ENCODE measurements at places on chromosomes 4 and X.

DNA sequence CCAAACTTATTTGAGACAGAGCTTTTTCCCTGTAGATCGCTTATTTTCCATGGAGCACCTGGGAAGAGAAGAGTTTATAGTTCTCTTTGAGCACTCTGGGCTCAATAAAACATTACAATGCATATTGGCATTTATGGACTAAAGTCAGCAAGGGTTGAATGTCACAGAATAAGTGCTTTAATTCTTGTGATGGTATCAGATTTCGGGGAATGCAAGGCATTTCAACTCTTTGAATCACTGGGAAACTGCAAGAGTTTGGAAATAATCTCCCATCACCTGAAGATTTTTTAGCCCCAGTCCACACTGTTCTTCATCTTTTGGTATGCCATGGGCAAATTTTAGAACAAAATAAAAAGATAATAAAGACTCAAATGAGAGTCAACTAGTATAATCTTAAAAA lies 111.5 kb upstream of the WDFY3 start:
- DNase-seq, result no peak

GRCh38 chrX:21529771-21530170 lies 128.4 kb downstream of the KLHL34 start:
- no peak for DNase-seq

DNA sequence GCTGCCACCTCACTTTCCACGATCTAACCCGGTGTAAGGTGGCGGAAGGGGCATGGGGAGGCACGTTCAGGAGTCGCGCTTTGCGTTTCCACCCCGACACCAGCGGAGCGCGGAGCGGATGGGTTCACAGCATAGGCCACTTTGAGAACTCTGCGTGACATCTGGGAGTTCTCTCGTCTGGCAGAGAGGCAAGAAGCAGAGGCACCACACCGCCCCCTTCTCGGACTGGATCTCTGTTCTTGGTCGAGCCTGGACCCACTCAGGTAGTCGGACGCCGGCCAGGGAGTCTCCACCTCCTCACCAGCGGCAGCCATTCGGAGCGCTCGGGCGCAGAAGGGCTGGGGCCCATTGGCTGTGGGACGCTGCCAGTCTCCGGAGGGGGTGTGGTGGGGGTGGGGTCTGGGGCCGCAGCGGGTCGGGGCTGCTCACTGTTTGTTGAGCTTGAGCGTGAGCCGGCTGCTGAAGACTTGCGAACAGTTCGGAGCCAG lies at the start of gene DACH2:
DACH2 (plus strand) TSS at position 428 of the 488 bp plus-strand sequence.
- peak; percentile 9 for DNase-seq

DNA sequence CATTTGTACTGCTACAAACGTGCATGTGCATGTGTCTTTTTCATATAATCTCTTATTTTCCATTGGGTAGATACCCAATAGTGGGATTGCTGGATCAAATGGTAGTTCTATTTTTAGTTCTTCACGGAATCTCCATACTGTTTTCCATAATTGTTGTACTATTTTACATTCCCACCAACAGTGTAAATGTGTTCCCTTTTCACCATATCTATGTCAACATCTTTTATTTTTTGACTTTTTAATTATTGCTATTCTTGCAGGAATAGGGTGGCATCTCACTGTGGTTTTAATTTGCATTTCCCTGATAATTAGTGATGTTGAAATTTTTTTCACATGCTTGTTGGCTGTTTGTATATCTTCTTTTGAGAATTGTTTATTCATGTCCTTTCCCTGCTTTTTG lies 59.3 kb upstream of the PACRGL start:
- no peak for DNase-seq

- DNase-seq, result no peak
Observed at GRCh38 chrX:44747969-44748368, 95.9 kb upstream of the DUSP21 start.

DNA sequence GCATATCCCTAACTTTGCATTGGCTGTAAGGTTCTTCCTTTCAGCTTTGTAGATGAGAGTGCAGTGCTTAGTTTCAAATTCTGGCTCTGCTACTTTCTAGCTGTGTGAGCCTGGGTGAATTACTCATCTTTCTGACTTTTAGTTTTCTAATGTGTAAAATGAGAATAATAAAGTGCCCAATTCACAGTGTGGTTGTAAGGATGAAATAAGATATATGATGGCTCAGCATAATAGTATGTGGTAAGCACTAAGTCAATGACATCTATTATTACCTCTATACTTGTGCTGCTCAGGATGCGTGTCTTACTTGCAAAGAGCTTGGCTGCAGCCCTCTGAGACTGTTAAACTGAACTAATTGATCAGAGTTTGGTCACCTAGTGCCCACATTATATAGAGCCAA lies 30.6 kb upstream of the ETNPPL start:
- DNase-seq, result no peak

DNA sequence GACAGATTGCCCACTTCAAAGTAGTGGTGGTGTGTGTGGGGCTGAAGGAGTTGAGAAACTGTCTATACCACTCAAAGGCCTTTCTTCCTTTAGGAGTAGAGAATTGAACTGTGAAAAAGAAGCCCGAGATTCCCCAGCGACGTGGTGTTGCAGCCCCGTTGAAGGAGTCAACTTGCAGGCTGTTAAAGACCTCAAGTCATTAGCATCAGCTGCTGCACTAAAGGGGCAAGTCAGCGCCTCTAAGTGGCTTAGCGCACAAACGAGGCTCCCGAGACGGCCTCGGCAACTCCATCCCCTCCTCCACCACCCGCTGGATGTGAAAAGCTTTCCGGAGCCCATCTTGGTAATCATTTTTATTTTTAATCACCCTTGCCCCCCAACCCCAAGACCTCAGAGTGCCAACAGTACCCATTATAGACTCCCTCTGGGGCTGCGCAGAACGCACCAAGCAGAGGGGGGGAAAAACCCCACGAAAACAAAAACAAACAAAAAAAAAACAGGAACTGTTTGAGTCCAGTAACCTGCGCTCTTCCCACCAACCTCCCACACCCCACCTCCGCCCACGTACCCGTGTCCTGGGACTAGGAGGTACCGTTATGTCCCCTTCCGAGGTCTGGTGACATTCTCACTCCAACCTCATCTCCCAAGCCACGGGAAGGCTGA lies 913 bp upstream of the PRDM8 start:
- no peak for DNase-seq

DNA sequence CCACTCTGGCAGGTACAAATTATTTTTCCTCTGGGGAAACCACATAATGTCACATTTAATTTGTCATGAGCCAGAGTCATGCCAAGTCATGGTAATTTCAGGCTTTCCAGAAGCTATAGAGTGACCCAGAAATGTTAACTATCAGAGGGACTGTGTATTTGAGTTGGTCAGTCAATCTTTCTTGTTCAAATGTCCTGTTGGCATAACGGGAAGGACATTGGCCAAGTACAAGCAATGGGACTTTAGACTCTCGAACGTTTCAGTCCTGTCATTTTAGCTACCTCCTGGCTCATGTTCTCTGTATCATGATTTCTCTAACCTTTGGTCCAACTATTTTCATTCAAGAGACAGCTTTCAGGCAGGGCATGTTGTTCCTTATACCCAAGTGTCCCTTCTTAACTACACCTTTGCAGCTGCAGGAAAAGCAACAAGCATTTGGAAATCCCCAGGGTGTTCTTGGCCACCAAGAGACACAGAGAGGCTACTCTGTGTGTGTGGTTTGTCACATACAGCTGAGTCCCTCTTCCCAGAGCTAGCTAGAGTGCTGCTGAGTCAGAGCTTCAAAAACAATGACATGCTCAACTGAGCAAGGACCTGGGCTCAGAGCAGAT lies 142.6 kb downstream of the EGF start:
- peak; percentile 23 for DNase-seq

DNA sequence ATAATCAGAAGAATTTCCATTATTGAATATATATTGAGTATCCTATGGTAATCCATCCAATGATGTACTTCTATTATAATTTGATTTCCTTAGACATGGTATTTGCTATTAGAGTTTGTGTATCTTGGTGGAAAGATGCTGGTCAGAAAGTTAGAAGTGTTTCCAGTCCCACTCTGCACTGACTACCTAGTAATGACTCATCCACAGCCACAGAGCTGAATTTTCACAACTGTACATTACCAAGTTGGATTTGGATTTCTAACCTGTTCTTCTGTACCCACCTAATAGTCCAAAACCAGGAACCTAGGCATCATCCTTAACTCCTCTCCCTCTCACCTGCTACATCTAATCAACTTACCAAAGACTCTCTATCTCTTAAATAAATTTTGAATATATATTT lies 145.4 kb downstream of the REELD1 start:
- no peak for DNase-seq

DNA sequence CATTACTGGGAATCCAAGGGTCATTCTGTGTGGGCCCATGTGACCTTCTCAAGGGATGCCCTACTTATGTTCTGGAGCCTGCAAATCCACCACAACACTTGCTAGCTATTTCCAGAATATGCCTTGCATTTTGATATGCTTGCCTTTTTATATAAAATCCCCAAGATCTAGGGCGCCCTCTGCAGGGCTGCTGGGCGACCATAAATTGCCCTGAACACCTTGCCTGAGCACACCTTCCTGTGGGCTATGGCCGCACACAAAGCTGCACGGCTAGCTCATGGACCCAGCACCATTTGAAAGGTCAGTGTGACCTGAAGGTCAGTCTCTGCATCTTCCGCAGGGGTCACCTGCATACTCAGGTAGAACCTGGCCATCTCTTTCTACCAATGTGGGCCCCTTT lies 311.7 kb downstream of the NLGN4X start:
- no peak for DNase-seq

- DNase-seq, result no peak
Observed at GRCh38 chr4:165433529-165433928, 54.7 kb downstream of the CPE start.

DNA sequence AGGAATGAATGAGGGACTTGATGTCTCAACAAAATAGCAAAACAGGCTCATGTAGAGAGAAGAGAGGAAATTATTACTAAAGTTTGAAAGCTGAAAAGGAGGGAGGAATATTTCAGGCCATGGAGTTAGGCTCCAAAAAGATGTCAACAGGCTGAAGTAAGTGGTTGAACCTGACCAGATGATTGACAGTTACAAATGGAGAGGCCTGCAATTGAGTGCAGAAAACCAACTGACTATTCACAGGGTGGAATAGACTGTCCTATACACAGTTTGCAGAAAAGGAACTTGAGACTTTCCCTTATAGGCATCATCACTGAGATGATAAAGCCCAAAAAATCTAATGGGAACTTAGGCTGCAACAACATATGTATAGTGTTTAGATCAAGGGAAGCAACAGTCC lies 233.3 kb downstream of the AR start:
- no peak for DNase-seq

- no peak for DNase-seq
Observed at GRCh38 chrX:102976793-102977495, 39.9 kb downstream of the RAB40AL start.

DNA sequence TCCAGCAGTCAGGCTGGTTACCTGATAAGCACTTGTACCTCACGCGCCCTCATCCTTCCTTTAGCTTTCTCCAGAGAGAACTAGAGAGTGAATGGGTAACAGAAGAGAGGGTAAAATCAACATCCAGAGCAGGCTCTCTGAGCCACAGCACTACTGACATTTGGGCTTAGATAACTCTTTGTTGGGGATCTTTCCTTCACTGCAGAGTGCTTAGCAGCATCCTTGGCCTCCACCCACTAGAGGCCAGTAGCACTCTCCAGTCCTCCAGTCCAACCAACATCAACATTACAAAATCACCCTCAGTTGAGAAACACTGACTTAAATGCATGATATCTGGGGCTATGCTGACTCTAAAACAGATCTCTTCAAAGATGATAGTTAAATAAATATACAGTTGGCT lies 220.7 kb downstream of the TACR3 start:
- DNase-seq, result no peak

DNA sequence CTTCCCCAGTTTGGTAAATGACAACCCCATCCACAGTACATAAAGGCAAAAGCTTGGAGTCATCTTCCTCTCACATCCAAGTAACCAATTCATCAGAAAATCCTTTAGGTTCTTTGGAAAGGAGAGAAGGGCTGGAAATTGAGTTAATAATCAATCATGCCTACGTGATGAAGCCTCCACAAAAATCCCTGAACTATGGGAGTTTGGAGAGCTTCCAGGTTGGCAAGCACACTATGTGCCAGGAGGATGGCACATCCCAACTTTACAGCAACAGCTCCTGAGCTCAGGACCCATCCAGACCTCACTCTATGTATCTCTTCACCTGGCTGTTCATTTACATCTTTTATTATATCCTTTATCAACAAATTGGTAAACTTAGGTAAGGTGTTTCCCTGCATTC lies 98.9 kb downstream of the IQCM start:
- no peak for DNase-seq

GRCh38 chr4:159104694-159105414 lies 2.0 kb downstream of the RAPGEF2 start:
- no peak for DNase-seq

DNA sequence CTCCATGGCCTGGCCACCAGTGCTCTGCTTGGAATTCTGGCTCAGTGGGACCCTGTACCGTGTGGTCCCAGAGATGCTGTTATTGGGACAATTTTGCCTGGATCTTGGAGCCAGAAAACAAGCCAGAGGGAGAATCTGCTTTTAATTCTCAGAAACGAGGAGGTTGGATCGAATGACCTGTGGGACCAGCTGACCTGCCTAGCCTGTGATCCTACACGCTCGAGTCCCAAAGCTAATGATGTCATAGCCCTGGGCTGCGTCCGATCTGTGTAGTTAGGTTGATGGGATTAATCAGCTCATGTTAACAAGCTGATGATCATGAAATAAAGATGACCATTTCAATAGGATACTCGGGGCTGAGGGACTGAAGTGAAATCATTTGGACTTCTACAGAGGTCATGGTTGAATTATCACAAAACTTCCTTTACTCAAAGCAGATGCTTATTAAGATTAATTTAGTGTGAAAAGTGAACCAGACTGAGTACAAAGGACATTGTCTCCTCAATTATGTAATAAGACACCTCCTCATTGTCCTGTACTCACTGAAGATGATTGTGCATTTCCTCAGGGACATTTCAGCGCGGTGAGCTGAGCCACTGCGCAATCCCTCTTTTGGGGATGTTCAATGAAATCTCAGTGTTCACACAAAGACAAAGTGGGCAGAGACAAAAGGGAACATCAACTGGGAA lies 51.9 kb upstream of the STX18 start:
- DNase-seq, result no peak

DNA sequence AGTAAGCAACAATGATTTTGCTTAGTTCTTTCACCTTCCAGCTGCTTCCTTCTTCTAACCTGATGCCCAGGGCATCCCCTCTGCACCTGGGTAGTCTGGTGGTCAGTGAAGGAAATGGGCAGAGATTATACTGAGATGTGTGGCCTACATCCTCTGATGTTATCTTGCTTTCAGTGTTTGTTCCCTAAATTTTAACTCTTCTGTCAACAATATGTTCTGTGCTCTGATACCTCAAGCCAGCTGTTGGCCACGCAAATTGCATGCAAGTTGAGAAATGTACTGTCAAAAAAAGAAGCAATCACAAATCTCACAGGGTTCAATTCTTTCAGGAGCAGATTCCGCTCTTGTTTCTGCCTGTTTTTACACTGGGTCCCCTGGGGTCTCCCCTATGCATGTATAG lies 73.8 kb downstream of the FBXW7 start:
- no peak for DNase-seq

GRCh38 chr4:146585761-146586333 lies 52.8 kb upstream of the POU4F2 start:
- DNase-seq, result no peak

Measured in GM18507 (cell line).